ENCODE measurements at places on chromosomes 16 and 17. TPM values are rescaled to one million over a fixed set of nuclear protein-coding genes. Genes with fewer than 3 reads are reported as not detected.

Gene SPATA32
- polyA plus RNA-seq = 0.11 TPM

Gene CRYBA1
- not detected for polyA plus RNA-seq

Gene NPTX1
- 17.9 TPM for polyA plus RNA-seq

Gene GPR139
- 1.9 TPM for polyA plus RNA-seq

Gene SOX15
- 26.8 TPM for polyA plus RNA-seq

Gene CDH15
- polyA plus RNA-seq = 0.60 TPM

Gene TBC1D3G
- not detected for polyA plus RNA-seq

Gene ZNRF1
- 33.5 TPM for polyA plus RNA-seq

Gene SYT17
- polyA plus RNA-seq = 26.6 TPM

Gene KRT15
- polyA plus RNA-seq = 0.11 TPM

Gene CA4
- 6.8 TPM for polyA plus RNA-seq

Gene TBC1D3E
- not detected for polyA plus RNA-seq

Gene GRAPL
- polyA plus RNA-seq = 0.15 TPM

- peaks cover 9% of the 10 kb centered on the region for H3K4me1 ChIP-seq
- no peaks in the 10 kb centered on the region for H3K27me3 ChIP-seq
- no peak overlapping the region for H3K27ac ChIP-seq
- no peak overlapping the region for H3K4me3 ChIP-seq
These were observed 55.3 kb downstream of the NUP88 start for GRCh38 chr17:5364156-5364555.

- no peaks in the 10 kb centered on the region for H3K36me3 ChIP-seq
- DNase-seq = no peak
- H3K27ac ChIP-seq = no peak overlapping the region
- H3K4me1 ChIP-seq = no peaks in the 10 kb centered on the region
- H3K27me3 ChIP-seq = no peaks in the 10 kb centered on the region
These were observed 30.6 kb upstream of the CBFA2T3 start for GRCh38 chr16:89007371-89008249.

DNA sequence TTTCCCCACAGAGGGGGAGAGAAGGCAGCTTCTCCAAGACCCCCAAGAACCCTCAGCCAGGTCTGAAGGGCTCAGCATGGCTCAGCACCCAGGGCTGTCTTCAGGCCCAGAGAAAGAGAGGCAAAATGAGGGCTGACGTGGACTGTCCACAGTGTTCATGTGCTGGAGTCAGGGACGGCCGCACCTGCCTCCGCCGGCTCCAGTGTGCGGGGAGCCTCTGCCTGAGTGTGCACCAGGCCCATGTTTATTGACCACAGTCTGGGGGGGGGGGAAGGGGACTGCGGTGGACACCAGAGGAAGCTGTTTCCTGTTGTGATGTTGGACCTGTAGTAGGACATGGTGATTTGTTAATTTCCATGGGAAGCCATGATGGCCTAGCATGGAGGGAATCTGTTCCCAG, 6.9 kb downstream of the MRM1 start:
- no peaks in the 10 kb centered on the region for H3K27me3 ChIP-seq
- no peak overlapping the region for H3K27ac ChIP-seq
- H3K4me3 ChIP-seq = no peak overlapping the region
- H3K36me3 ChIP-seq = peaks cover 3% of the 10 kb centered on the region

- no peaks in the 10 kb centered on the region for H3K27me3 ChIP-seq
- H3K4me3 ChIP-seq = no peak overlapping the region
- no peak overlapping the region for H3K27ac ChIP-seq
- DNase-seq = no peak
- peaks cover 10% of the 10 kb centered on the region for H3K4me1 ChIP-seq
These were observed 32.2 kb downstream of the ELAC2 start for GRCh38 chr17:12985431-12986293.

DNA sequence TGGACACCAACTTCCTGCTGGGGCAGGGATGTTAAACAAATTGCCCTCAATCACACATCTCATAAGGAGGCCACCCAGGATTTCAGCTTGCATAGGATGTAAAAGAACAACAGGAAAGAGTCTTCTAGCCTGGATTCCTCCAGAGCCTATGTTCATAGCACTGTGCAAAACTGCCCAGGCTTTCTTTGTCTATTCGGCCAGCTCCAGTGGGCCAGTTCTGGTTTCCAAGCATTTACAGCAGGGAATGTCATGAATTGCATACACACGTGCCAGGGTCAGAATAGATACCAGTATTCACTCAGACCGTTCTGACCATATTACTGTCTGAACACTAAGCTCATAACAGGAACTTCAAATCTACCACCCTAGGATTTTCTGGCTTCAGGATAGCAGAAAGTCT, 273.2 kb downstream of the CDH8 start:
- no peaks in the 10 kb centered on the region for H3K27me3 ChIP-seq
- H3K27ac ChIP-seq = no peak overlapping the region
- H3K4me3 ChIP-seq = no peak overlapping the region

GRCh38 chr16:65373097-65373496, 251.2 kb upstream of the CDH11 start:
- no peaks in the 10 kb centered on the region for H3K36me3 ChIP-seq
- H3K27me3 ChIP-seq = no peaks in the 10 kb centered on the region

DNA sequence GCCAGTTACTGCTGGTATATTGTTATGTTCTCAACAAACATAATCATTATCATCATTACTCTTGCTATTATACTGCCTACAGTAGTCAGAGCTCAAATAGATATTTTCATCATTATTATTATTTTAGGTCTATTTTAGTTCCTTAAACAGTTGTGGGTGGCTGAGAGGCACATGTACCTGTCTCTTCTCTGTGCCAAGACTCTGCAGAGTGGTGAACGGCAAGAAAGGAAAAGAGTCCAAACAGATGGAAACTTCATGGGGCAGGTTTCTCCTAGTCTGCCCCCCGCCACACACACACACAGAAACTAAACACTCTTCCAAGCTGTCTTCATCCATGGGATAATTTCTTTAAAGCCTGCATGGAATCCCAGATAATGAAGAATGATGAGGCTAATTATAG, 77.7 kb upstream of the CLEC3A start:
- no peak for DNase-seq
- no peaks in the 10 kb centered on the region for H3K27me3 ChIP-seq
- H3K4me3 ChIP-seq = no peak overlapping the region
- H3K4me1 ChIP-seq = peaks cover 4% of the 10 kb centered on the region

- H3K36me3 ChIP-seq = peaks cover 6% of the 10 kb centered on the region
- DNase-seq = no peak
- no peak overlapping the region for H3K4me3 ChIP-seq
- H3K4me1 ChIP-seq = no peaks in the 10 kb centered on the region
These were observed 37.2 kb downstream of the MEAK7 start for GRCh38 chr16:84467256-84467655.

- no peak overlapping the region for H3K27ac ChIP-seq
- DNase-seq = no peak
- no peaks in the 10 kb centered on the region for H3K27me3 ChIP-seq
- H3K4me1 ChIP-seq = no peaks in the 10 kb centered on the region
- H3K4me3 ChIP-seq = no peak overlapping the region
These were observed 66.9 kb downstream of the IRX3 start for GRCh38 chr16:54219709-54220108.

GRCh38 chr17:72046643-72047612, 73.9 kb upstream of the SOX9 start:
- no peak overlapping the region for H3K27ac ChIP-seq
- H3K4me3 ChIP-seq = no peak overlapping the region
- no peaks in the 10 kb centered on the region for H3K36me3 ChIP-seq
- DNase-seq = no peak
- no peaks in the 10 kb centered on the region for H3K27me3 ChIP-seq
- no peaks in the 10 kb centered on the region for H3K4me1 ChIP-seq

DNA sequence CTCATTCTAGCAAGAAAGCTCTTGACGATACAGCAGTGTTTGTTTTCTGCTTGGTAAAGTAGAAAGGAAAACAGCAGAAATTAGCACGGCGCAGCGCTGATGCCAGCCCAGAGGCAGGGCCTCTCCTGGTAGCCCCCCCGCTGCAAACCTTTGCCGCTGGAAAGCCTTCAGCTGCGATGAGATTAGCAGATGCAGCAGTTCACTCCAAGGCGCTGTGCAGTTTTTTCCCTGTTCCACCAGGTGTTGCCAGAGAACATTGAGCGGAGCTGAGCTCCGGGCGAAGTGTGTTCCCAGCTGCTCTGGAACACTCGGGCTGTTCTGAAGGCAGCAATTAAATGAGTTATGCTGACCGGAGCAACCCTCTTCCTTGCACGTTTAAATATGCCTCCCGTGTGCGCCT, 72.5 kb downstream of the RBFOX1 start:
- H3K27me3 ChIP-seq = no peaks in the 10 kb centered on the region
- no peak overlapping the region for H3K4me3 ChIP-seq
- no peaks in the 10 kb centered on the region for H3K36me3 ChIP-seq
- H3K4me1 ChIP-seq = no peaks in the 10 kb centered on the region
- no peak for DNase-seq
- H3K27ac ChIP-seq = no peak overlapping the region

DNA sequence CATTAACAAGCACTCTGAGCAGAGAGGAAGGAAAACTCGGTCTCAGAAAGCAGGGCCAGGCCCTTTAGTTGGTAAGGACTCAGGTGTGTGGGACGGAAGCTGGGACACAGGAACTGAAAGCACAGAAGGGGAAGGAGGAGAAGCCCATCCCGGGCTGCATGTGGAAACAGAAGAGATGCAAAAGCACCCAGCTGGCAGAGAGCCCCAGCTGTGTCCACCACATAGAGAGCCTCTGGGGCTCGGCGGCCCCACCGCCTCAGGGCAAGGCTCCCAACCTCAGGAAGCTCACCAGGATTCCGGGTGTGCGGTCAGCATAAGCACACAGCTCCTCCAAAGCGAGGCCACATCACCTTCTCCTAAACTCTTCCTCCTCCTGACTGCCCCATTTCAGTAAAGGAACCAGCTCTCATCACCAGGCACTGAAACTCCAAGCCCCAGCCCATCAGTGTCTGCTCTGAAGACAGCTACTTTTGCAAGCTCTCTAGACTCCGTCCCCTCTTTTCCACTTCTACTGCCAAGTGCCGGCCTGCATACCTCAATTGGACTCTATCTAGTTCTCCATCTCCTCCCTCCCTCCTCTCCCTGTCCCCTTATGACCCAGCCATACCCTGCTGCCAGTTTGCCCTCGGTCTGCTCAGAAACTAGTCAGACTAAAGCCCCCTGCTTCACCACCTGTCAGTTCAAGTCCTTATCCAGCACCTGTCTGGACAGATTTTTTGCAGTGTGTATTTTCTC, 6.0 kb downstream of the ST3GAL2 start:
- peak overlapping the region; percentile 30 for H3K27ac ChIP-seq
- no peaks in the 10 kb centered on the region for H3K27me3 ChIP-seq
- H3K4me3 ChIP-seq = no peak overlapping the region
- no peak for DNase-seq

GRCh38 chr17:74767111-74767516, 9.0 kb downstream of the NAT9 start:
- H3K27ac ChIP-seq = no peak overlapping the region
- peaks cover 7% of the 10 kb centered on the region for H3K4me1 ChIP-seq
- no peak for DNase-seq
- peaks cover 3% of the 10 kb centered on the region for H3K36me3 ChIP-seq

GRCh38 chr16:90084215-90084950, 7.3 kb upstream of the PRDM7 start:
- H3K36me3 ChIP-seq = no peaks in the 10 kb centered on the region
- H3K27ac ChIP-seq = no peak overlapping the region
- DNase-seq = no peak
- H3K4me3 ChIP-seq = no peak overlapping the region

- H3K27ac ChIP-seq = no peak overlapping the region
- H3K4me1 ChIP-seq = no peaks in the 10 kb centered on the region
- DNase-seq = no peak
- H3K27me3 ChIP-seq = no peaks in the 10 kb centered on the region
These were observed 16.3 kb downstream of the DNAI2 start for GRCh38 chr17:74290340-74290739.

DNA sequence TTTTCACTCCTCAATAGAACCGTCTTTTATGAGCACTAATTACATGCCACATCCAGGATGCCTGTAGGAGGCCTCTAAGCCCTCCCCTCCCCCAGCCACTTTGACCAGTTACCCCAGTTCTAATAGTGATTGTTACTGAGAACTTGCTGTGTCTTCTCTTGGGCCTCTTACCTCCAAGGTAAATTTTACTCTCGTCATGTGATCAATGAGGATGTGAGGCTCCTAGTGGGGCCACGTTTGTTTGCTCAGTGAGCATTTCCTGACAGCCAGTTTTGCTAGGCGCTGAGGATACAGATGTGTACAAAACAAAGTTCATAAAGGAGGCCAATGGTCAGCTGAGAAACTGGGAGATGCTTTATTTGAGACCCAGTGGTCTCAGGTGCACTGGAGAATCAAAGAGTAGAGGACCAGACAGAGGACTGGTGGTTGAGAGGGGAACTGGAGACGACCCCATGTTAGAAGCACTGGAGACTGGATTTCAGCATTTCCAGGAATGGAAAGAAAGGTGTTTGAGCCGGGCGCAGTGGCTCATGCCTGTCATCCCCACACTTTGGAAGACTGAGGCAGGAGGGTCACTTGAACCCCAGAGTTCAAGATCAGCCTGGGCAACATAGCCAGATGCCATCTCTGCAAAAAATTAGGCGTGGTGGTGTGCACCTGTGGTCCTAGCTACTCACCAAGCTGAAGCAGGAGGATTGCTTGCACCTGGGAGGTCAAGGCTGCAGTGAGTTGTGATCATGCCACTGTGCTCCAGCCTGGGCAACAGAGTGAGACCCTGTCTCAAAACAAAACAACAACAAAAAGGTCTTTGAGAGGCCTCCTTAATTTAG, 2.6 kb downstream of the ATP2C2 start:
- no peak for DNase-seq
- H3K4me3 ChIP-seq = no peak overlapping the region
- peaks cover 13% of the 10 kb centered on the region for H3K27me3 ChIP-seq

DNA sequence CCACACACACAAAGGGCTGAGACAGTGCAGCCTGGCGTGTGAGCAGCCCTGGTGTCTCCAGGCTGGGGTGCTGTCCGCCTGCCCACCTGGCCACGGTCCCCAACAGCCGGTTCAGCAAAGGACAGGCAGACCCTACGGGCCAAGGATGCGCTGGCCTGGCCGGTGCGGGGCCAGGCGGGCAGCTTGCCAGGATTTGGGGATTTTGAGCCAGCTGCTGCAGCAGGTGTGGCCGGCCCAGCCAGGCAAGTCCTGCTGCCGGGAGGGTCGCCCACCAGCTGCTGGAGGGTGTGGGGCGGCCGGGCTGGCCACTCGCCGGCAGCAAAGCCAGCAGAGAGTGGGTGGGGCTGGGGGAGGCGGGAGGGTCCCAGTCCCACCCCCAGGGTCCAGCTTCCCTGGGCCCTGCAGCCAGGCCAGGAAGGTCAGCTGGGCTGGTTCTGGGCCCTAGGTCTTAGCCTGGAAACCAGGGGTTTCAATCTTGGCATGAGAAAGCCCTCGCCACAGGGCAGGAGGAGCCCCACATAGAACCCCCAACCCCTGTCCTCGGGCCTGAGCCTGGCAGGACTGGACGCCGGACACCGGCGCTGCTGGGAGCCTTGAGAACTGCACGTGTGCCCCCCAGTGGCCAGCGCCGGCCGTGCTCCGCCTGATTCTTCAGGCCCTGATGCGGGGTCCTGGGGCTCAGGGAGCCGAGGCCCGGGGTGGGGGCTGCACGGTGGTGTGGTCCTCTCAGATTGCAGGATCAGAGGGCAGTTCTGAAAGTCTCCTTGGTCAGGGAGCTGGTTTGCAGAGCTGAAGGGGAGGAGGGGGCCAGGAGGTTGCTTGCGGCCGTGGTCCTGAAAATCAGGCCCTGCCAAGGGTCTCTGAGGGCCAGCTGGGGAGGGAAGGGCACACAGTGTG, 17.6 kb upstream of the SSTR5 start:
- no peaks in the 10 kb centered on the region for H3K36me3 ChIP-seq
- H3K27me3 ChIP-seq = no peaks in the 10 kb centered on the region
- DNase-seq = no peak
- H3K27ac ChIP-seq = no peak overlapping the region

GRCh38 chr16:49970797-49971431, 54.1 kb upstream of the CNEP1R1 start:
- no peak overlapping the region for H3K4me3 ChIP-seq
- H3K27ac ChIP-seq = no peak overlapping the region
- no peak for DNase-seq
- H3K4me1 ChIP-seq = no peaks in the 10 kb centered on the region
- H3K27me3 ChIP-seq = no peaks in the 10 kb centered on the region
- H3K36me3 ChIP-seq = no peaks in the 10 kb centered on the region

Data from H1 (cell line).